ENCODE measurements at places on chromosomes 7 and 10.

DNA sequence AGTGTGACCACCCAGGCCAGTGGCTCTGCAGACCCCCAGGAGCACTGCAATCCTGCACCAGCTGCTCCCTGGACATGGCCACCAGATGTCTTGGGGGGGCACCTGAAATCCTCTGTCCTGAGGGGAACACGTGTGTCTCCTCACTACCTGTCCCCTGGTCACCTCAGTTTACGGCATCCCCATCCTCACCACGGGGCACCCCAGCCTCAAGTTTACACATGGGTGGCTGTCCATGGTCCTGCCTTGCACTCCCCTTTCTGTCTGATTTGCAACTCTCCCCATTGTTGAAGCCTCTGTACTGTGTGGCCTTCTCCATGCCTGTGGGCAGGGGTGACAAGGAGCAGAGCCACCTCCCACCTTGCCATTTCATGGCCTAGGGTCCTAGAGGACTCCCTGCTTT lies 67.2 kb downstream of the RAMP3 start:
- no peak for DNase-seq

DNA sequence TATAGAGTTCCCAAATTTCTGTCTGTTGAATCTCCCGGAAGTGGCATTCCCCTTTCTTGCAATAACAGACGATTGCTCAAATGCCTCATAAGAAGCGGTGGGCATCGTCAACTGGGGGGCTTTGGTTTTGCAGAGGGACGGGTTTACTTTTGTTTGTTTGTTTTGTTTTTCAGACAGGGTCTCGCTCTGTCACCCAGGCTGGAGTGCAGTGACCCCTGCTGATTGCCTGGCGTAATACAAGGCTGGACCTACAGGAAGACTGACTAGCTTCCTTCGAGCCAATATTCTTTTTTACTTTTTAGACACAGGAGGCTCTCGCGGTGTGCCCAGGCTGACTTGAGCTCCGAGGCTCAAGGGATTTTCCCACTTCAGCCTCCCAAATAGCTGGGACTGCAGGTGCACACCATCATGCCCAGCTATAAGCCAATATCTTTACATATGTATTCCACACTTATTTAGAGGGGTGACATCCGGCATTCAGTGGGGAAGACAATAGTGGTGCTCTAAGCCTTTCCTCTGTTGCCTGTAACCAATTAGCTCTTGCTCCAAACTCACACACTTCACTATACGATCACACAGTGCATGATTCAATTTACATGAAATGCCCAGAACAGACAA lies 58.1 kb downstream of the FHIP2A start:
- peak; percentile 40 for DNase-seq

GRCh38 chr7:16167526-16167925 lies 253.8 kb downstream of the CRPPA start:
- no peak for DNase-seq

- DNase-seq, result no peak
These were observed 84.3 kb downstream of the WDFY4 start for GRCh38 chr10:48768926-48769325.

DNA sequence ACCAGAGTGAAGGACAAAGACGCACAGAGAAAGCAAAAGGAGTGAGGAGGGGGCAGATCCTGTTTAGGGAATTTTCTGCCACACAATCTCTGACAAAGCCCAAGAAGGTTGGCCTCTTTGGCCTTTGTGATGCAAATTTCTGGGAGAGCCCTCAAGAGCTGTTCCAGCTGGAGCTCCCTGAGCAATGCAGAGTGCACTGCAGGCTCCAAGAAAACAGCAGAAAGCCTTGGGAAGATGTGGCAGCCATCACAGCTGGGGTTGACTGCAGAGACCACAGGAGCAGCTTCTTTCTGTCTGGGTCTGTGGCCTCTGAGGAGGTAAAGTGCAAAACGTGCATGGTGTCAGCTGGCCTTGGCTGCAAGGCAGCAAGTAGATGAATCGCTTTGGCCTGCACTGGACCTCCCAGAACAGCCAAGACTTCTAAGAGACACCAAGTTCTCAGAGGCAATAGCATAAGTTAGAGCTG lies 200.2 kb downstream of the ELMO1 start:
- peak; percentile 29 for DNase-seq

- no peak for DNase-seq
These were observed 51.0 kb downstream of the ORC5 start for GRCh38 chr7:104156842-104157277.

DNA sequence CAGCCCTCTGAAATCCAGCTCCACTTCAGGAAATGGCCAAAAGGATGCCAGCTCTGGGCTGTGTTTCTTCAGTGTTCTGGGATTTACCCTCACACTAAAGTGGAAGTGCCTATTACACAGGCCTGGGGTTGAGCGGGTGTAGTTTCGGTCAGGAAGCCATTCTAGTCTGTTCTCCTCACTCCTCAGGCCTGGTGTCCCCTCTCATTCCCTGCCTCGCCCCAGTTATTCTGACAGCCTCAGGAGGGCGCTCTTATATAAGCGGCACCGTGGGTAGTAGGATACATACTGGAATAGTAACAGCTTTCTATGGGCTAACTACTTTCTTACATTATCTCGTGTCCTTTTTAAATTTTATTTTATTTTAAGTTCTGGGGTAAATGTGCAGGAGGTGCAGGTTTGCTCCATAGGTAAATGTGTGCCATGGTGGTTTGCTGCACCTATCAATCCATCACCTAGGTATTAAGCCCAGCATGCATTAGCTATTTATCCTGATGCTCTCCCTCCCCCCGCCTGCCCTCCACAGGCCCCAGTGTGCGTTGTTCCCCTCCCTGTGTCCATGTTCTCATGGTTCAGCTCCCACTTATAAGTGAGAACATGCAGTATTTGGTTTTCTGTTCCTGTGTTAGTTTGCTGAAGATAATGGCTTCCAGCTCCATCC lies 12.2 kb upstream of the LGI1 start:
- DNase-seq, result no peak

- no peak for DNase-seq
These were observed 63.3 kb downstream of the MRC1 start for GRCh38 chr10:17872191-17873091.

- DNase-seq, result peak; percentile 69
These were observed 815 bp downstream of the GIMAP8 start for GRCh38 chr7:150451097-150451793.

- no peak for DNase-seq
These were observed 95.4 kb upstream of the SEMA3C start for GRCh38 chr7:81014266-81014665.

- no peak for DNase-seq
These were observed 52.5 kb upstream of the LHFPL3 start for GRCh38 chr7:104275900-104276299.

DNA sequence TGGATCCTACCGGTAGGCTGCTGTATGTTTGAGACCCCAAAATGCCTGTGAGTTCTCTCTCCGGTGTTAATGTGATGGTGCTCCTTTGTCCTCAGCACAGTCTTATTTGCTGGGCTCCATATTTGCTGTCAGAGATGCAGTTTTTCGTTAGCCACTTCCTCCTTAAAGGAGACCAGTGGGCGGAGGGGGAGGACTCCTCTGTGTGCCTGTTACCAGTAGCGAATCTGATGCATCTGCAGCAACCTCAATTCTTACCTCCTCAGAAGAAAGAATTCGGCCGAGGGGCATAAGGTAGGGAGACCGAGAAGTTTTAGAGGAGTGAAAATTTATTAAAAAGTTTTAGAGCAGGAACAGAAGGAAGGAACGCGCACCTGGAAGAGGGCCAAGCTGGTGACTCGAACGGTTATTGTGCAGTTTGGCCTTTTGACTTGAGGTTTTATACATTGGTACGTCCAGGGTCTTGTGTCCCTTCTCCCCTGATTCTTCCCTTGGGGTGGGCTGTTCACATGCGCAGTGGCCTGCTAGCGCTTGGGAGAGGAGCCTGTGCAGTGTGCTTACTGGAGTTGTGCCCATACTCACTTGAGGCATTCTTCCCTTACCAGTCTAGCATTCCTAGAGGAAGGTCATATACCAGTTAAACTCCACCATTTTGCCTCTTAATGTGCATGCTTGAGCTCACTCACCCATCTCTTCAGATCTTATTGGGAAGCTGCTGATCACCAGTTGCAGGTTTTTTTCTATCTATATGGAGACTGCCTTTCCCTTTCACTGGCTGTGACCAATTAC lies 49.5 kb downstream of the GNAI1 start:
- no peak for DNase-seq

GRCh38 chr10:67969875-67970274 lies 85.4 kb downstream of the SIRT1 start:
- no peak for DNase-seq

GRCh38 chr10:125370578-125370977 lies 210.2 kb upstream of the CTBP2 start:
- no peak for DNase-seq

DNA sequence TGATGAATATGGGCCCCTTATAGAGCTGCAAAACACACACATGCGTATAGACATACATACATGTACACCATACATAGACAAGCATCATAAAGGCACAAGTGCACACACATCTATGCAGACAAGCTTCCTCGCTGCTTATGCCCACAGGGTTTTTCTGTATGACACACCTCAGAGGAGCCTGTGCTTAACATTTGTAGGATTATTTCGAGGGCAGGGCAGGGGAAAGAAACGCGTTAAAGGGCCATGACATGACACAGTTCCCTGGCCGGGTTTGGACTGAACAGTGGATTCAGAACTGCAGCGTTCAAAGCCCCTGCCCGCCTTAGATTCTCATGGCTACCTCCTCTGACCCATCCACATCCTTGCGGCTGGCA lies 44.8 kb downstream of the CHST3 start:
- no peak for DNase-seq

- no peak for DNase-seq
These were observed 215.3 kb upstream of the RHOBTB1 start for GRCh38 chr10:61159253-61159652.
